GDM1 (cell line): ENCODE measurements at places on chromosomes 7 and 10.

DNA sequence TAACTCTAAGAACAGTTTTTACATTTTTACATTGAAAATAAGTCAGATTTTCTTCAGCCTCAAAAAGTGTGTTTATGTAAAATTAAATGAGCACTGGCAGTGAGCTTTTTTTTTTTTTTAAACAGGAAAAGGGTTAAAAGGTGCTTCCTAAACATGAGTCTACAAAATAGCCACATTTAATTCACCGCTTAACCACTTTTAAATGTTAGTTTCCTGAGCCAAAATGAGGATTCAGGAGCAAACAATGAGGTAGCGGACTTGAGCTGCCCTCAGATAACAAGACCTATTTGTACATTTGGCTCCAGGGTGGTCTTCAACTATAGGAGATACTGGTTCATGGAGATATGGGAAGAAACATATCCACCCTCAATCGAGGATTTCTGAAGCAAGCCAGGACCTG lies 22.8 kb downstream of the AKR1C3 start:
- peak; percentile 49 for DNase-seq

DNA sequence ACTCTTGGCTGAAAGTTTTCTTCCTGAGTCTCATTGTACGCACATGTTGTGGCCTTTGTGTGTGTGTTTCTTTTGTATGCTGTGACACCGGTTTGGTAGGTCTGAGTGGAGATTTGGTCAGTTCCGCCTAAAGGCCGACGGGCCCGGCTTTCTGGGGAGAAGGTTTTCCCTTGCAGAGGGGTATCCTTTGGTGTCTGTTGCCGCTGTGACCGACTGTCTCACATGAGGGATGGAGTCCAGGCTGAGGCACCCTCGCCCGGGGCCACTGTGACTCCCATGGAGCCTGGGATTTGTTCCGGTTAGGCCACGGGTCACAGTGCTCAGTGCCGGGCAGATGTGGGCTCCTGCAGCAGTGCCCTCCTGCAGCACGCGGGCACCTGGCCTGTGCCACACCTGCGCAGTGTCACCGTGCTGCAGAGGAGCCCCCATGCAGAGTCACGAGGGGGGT lies 19.4 kb downstream of the INPP5A start:
- DNase-seq = no peak

- DNase-seq = no peak
Measured at GRCh38 chr10:74640134-74640921, 186.1 kb upstream of the KAT6B start.

- no peak for DNase-seq
Measured at GRCh38 chr10:130739757-130740145, 571.8 kb downstream of the TCERG1L start.

- no peak for DNase-seq
Measured at GRCh38 chr7:128211626-128212025, 29.5 kb upstream of the LEP start.
